ENCODE measurements at places on chromosomes 12 and 14.

GRCh38 chr14:57413849-57414248, 23.5 kb downstream of the NAA30 start:
- no peak for DNase-seq

GRCh38 chr12:125696054-125696453, 630.8 kb downstream of the AACS start:
- DNase-seq, result no peak

DNA sequence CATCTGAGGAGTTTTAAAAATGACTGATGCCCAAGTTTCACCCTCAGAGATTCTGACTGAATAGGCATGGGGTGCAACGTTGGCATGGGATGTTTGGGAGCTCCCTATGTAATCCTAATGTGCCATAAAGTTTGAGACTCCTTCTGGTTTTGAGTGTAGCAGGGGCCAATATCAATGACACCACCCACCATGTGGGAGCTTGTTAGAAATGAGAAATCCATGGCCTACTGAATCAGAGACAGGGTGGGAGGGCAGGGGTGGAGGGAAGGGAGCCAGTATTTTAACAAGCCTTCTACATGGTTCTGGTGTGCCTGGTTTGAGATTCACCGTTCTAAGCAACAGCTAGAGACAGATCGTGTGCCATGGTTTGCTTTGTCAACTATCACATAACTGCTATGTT, 46.1 kb downstream of the VCPKMT start:
- no peak for DNase-seq

DNA sequence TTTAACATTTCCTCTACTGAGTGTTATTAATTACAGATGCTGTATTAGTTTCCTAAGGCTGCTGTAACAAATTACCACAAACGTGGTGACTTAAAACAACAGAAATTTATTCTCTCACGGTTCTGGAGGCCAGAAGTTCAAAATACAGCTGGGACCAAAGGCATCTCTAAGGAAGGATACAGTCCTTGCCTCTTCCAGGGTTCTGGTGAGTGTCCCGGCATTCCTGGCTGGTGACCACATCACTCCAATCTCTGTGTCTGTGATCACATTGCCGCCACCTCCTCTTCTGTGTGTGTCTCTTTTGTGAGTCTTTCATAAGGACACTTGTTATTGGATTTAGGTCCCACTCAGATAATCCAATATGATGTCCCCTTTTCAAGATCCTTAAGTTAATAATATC, 85.1 kb upstream of the CCDC198 start:
- no peak for DNase-seq

GRCh38 chr12:71057330-71057729, 100.5 kb downstream of the TSPAN8 start:
- no peak for DNase-seq

DNA sequence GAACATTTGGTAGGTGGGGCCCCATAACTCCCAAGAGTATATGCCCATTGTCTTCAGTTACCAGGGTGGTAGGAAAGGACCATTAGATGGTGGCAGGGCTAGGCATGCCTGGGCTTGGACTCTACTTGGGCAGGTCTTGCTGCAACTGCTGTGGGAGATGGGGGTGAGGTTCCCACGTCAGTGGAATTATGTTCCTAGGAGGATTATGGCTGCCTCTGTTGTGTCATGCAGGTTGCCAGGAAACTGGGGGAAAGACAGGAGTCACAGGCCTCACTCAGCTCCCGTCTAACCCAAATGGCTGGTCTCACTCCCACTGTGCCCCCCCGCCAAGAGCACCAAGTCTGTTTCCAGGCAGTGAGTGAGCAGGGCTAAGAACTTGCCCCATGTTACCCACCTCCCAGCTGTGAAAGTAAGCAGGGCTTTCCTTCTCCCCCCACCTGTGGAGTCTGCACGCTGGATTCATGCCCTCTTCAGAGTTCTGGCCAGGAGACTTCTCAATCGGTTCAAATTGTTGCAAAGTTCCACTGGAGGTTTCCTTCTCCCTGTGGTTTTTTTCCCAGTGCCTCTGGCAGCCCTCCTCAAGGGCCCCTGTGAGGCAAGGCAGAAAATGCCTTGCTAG, 337.5 kb downstream of the CCDC91 start:
- no peak for DNase-seq

GRCh38 chr14:25034803-25035681, 14.9 kb downstream of the STXBP6 start:
- DNase-seq, result no peak

DNA sequence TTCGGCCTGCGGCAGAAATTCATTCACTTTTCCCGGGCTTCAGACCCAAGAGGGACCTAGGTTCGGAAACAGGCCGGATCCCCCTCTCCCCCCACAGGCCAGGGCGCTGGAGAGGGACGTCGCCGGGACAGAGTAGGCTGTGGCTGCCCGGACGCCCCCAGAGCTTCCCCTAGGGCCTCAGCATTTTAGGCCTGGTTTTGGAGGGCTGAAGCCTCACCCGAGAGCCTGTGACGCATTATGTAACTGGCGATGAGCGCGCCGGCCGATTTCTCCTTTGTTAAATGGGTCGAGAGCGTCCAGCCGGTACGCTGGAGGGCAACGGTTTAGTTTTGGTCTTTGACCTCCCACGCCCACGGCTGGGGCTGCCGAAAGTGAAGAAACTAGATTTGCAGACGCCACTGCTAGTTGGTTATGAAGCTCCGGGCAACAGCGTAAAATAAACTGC, 657 bp downstream of the PEBP1 start:
- DNase-seq, result peak; percentile 28

DNA sequence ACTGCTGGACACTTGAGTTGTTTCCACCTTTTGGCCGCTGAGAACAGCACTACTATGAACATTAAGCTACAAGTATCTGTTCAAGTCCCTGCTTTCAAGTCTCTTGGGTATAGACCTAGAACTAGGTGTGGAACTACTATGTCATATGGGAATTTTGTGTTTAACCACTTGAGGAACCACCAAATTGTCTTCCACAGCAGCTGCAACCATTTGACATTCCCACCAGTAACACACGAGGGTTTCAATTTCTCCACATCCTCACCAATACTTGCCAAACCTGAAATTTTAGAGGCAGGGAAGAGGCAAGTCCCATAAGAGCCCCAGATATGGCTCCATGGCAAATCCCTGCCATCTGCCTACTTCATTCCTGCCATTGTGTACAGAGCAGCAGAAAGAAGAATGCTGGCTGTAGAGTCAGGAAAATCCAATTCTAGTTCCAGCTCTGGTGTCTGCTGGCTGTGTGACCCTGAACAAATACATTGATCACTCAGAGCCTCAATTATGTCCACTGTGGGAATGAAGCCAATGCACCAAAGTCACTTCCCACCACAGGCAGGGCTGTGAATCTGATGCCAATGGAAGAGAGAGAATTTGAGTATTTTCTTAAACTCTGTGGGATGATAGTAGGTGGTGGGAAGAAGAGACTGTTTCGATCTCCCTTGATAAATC, 17.8 kb downstream of the PITPNM2 start:
- no peak for DNase-seq

GRCh38 chr12:94560431-94561221, 89.7 kb downstream of the TMCC3 start:
- peak; percentile 52 for DNase-seq

GRCh38 chr12:93059288-93059687, 130.2 kb upstream of the EEA1 start:
- DNase-seq, result no peak

GRCh38 chr12:80766897-80767296, 50.2 kb downstream of the MYF5 start:
- no peak for DNase-seq

DNA sequence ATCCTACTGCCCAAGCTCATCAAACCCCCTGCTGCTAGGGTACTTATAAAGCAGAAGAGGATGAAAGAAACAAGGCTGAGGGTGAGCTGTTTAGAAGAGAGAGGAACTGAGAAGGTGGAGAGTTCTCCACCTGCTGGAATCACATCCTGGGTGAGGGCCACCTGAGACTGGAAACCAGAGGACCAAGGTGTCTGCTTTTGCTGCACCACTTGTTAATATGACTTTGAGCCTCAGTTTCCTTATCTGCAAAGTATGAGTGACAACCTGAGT, 203.2 kb upstream of the SSTR1 start:
- no peak for DNase-seq

DNA sequence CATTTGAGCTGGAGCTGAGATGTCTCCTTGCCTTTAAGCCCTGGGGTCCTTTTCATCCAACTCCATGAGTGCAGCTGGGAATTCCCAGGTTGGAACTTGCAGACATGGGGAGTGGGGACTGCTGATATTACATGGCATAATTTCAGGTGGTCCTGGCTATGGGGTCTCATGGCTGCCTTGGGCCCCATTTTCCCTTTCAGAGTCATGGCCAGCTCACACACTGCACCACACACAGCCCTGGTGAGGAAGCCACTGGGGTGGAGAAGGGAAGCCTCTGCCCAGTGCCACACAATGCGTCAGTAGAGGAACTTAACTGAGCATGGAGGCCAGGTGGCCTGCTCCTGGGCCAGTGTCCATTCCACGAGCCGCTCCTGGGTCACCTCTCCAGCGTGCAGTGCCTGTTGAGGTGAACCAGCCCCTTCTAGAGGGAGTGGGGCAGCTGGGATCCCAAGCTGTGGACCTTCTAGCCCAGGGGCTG, 17.3 kb upstream of the KRT86 start:
- no peak for DNase-seq

GRCh38 chr14:106842687-106843086, 1316.3 kb downstream of the TMEM121 start:
- no peak for DNase-seq

DNA sequence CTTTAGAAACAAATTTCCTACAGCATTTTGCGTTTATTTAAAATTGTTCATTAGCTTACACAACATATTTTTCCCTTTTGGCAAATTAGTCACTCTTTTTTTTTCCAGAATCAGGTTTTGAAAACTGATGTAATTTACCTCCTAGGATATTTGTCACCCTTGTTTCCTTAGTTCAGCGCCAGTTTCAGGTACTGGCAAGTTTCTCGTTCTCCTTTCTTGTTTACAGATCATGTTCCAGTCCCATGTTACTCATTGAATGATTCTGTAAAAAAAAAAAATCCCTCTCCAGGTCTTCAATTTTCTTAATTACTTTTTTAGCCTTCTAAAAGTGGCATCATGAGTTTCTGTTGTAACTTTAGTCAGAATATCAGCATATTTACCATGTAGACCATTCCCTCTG, 2.7 kb downstream of the PPP4R4 start:
- no peak for DNase-seq

DNA sequence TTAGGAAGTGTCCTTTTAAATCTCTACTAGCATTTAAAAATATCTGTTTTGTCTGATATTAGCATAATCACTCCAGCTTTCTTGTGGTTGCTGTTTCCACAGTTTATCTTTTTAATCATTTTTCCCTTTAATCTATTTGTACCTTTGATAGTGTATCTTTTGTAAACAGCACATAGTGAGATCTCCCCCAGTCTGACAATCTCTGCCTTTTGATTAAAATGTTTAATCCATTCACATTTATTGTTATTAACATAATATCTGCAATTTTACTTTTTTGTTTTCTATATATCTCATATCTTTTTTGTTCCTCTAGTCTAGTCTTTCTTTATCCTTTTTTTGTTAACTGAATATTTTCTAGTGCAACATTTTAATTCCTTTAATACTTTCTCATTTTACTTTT, 104.2 kb downstream of the RPS6KA5 start:
- no peak for DNase-seq

- DNase-seq, result no peak
Observed at GRCh38 chr12:56042843-56043242, 1.1 kb downstream of the RPS26 start.

All from pons (tissue), 1 donor.